NCI-H146 (cell line): ENCODE measurements at places on chromosomes 1 and 21.

- DNase-seq = no peak
Observed at GRCh38 chr1:22255341-22256212, 112.7 kb upstream of the WNT4 start.

GRCh38 chr1:90779573-90779972 is 62.5 kb upstream of the BARHL2 start:
- no peak for DNase-seq

DNA sequence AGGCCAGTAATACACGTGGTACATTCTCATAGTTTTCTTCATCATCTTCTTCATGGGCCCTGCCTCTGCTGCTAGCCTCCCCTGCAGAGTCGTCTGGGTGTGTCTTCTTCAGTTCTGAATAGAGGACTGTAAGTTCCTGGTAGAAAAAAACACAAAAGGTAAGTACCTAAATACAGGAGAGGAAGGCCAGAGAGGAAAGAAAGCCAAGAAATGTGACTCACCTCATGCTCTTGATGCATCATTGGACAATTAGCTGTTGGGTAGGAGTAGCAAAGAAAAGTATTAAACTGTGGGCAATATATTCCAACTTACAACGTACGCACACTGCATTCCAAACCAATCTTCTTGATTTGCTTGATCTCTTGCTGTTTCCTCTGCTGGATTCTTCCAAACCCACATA is 21.8 kb downstream of the FCRL3 start:
- no peak for DNase-seq

DNA sequence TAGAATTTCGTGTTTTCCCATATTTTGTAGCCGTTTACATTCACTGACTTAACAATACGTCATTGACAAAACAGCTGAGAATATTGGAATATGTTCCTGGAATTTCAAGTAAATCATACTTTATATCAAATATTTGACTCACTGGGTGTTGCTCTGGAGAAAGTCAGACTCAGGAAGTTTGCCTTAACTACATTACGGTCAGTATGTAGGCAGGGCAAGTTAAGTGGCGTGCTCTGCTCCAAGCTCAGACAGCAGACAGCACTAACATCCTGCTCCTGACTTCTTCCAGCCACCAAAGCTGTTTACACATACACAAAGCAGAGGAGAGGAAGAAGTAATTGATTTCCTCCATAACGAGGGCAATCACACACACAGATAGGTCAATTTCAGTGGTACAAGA is 414.6 kb downstream of the LRRIQ3 start:
- no peak for DNase-seq

DNA sequence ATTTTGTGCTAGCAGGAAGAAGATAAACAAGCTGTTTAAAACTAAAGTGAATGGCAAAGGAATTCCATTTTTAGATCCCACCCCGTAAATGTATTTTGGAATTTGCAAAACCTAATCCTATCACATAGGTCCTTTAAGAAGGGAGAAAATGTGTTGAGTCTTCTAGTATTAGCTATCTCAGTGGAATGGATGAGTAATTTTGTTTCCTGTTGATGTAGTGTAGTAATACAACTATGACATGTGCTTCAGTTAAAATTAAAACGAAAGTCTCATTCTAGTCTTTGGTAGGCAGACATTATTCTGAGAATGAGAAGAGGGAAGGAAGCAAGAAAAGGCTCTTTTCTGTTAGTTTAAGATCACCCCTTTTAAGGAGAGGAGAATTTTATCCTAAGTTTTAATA is 265.9 kb upstream of the C1orf105 start:
- DNase-seq = no peak

- DNase-seq = no peak
Observed at GRCh38 chr1:24849672-24850295, 80.3 kb downstream of the RUNX3 start.

- no peak for DNase-seq
Observed at GRCh38 chr1:5716126-5716525, 276.1 kb downstream of the NPHP4 start.

GRCh38 chr21:39136711-39137110 is 46.5 kb downstream of the PSMG1 start:
- no peak for DNase-seq

GRCh38 chr1:11653101-11653860 is 948 bp downstream of the FBXO2 start:
- DNase-seq = no peak

DNA sequence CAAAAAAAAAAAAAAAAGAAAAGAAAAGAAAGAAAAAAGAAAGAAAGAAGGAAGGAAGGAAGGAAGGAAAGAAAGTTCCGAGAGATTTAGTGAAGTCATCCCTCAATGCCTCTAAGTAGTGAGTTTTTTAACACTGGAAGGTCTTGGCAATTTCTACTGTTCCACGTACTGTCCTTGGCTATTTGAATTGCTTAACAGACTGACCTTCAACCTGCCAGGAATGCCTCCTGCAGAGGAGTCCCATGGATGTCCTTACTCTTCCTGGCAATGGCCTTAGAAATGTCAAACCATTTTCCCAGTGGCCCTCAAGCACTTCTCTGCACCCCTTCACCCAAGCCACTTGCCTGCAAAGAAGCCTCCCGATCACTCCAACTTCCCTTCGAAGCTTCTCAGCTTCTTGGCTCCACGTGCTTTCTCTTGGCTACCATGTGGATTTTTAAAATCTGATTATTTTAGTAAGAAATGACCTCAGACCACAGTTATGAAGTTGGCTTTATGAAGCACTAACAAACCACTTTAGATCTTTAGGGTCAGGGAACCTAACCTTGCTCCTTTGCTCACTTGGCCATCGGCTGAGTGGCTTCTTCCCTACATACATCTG is 43.7 kb upstream of the ABCG1 start:
- DNase-seq = no peak

DNA sequence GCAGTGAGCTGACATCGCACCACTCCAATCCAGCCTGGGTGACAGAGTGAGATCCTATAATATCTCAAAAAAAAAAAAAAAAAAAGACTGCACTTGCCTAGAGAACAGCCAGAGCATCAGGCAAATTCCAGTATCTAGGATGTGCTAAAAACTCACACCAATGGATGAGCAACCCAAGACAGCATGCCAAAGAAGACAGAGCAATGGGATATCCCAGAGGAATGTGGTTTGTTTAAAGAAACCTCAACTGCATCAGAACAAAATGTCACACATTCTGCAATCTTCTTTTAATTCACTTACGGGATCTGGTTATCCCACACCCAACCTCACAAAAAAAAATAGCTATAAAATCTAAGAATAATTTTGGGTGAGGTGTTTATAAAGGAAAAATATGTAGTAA is 7.3 kb downstream of the KCNH1 start:
- no peak for DNase-seq

- DNase-seq = no peak
Observed at GRCh38 chr1:226248091-226248490, 24.6 kb downstream of the MIXL1 start.

- DNase-seq = no peak
Observed at GRCh38 chr1:164635803-164636731, 77.1 kb downstream of the PBX1 start.

DNA sequence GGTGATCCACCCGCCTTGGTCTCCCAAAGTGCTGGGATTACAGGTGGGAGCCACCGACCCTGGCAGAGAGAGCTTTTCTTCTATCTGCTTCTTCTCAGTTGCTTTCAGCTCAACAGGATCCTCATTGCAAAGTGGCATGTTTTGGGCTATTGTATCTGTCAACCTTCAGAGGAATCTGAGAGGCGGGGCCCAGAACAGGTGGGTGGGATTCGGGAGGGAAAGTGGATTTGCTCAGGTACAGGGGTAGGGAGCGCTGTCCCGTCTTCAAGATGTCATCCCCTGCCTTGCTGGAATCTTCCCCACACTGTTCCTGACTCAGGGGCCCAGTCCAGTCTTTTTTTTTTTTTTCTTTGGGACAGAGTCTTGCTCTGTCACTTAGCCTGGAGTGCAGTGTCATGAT is 26.9 kb upstream of the RCC2 start:
- DNase-seq = no peak
